ENCODE measurements at places on chromosomes 2 and 18. TPM values are rescaled to one million over a fixed set of nuclear protein-coding genes. Genes with fewer than 3 reads are reported as not detected.

DNA sequence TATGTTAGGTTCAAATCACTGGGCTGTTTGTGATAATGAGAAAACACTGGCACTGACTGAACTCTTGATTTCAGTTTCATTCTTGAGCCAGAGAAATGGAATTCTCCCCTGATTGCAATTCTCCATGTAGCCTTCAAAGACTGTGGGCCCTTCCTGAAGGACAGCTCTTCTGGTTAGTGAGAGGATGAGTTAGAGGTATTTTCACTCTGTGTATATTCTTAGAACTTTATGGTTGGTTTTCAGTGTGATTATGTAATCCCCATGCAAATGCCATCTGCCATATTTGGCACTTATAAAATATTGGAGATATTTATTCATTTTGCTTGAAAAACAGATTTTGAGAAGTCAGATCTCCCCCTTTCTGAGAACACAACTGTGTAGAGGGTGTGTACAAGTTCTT, 323.7 kb downstream of the SLC4A3 start:
- H3K27ac ChIP-seq, result no peak overlapping the region
- DNase-seq, result no peak
- no peaks in the 10 kb centered on the region for H3K36me3 ChIP-seq
- no peaks in the 10 kb centered on the region for H3K27me3 ChIP-seq

GRCh38 chr18:74196220-74197119, 48.1 kb downstream of the TIMM21 start:
- peaks cover 13% of the 10 kb centered on the region for H3K27me3 ChIP-seq
- H3K4me3 ChIP-seq, result peak overlapping the region; percentile 24
- H3K27ac ChIP-seq, result no peak overlapping the region
- H3K4me1 ChIP-seq, result peaks cover 3% of the 10 kb centered on the region

DNA sequence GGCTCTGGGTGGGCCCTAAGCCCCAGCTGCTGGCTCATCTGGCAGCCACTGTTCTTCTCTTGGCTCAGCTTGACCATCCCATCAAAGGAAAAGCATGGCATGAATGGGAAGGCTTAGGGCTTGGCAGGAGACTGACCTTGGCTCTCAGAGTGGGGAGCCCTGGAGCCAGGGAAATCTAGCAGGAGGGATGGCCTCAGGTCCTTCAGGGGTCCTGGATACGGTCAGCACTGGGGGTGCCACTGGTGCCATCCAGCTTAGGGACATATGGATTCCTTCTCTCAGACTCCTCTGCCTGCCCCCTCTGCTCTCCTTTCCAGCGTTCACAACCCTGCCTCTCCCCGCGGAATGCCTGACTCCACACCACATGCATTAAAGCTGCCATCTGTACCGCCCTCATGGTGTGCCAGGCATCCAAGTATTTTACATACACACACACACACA, 165.5 kb upstream of the HAAO start:
- H3K27ac ChIP-seq, result no peak overlapping the region
- no peak overlapping the region for H3K4me3 ChIP-seq
- H3K4me1 ChIP-seq, result peaks cover 29% of the 10 kb centered on the region
- no peaks in the 10 kb centered on the region for H3K27me3 ChIP-seq
- no peak for DNase-seq

GRCh38 chr2:51903728-51904127, 871.8 kb upstream of the NRXN1 start:
- H3K4me3 ChIP-seq, result no peak overlapping the region
- no peaks in the 10 kb centered on the region for H3K36me3 ChIP-seq
- H3K4me1 ChIP-seq, result no peaks in the 10 kb centered on the region
- DNase-seq, result no peak
- H3K27ac ChIP-seq, result no peak overlapping the region

The CXCR2 gene
- not detected for total RNA-seq

The FIGN gene
- 0.90 TPM for total RNA-seq

The ASXL3 gene
- under 0.01 TPM for total RNA-seq

The NEU4 gene
- total RNA-seq, result not detected

DNA sequence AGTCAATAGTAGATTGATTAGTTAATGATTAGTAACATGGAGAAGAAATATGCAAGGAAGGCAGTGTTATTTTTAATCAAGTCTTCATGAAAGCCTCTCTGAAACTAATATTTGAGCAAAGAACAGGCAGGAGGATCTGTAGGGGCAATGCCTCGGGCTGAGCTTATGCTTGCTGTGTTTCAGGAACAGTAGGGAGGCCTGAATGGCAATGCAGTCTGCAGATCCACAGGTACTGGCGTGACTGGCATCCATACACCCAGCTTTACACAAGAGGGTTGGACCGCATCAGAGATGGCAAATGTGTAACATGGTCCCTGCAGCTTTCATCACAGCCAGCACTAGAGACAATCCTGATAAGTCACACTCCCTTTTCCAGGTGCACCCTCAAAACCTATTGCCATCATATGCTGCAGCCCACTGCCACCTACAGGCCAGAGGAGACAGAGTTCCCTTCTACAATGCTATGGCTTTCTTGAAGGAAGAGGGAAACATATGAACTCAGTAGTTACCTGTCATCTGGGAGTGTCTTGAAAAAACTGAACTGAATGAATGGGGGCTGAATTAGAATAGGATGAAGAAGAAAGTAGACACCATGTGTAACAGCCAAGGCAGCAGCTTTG, 582.4 kb upstream of the RAB6C start:
- no peaks in the 10 kb centered on the region for H3K27me3 ChIP-seq
- no peaks in the 10 kb centered on the region for H3K36me3 ChIP-seq
- no peak overlapping the region for H3K4me3 ChIP-seq
- no peaks in the 10 kb centered on the region for H3K4me1 ChIP-seq

GRCh38 chr2:12059616-12060441, 313.4 kb downstream of the LPIN1 start:
- no peak overlapping the region for H3K27ac ChIP-seq
- H3K36me3 ChIP-seq, result no peaks in the 10 kb centered on the region
- H3K4me3 ChIP-seq, result no peak overlapping the region
- DNase-seq, result peak; percentile 57
- no peaks in the 10 kb centered on the region for H3K27me3 ChIP-seq
- H3K4me1 ChIP-seq, result peaks cover 13% of the 10 kb centered on the region

GRCh38 chr2:9260464-9260918, 53.9 kb downstream of the ASAP2 start:
- H3K27me3 ChIP-seq, result no peaks in the 10 kb centered on the region
- H3K36me3 ChIP-seq, result no peaks in the 10 kb centered on the region
- H3K4me3 ChIP-seq, result no peak overlapping the region
- H3K27ac ChIP-seq, result no peak overlapping the region

- no peak overlapping the region for H3K27ac ChIP-seq
- H3K4me3 ChIP-seq, result no peak overlapping the region
- H3K27me3 ChIP-seq, result no peaks in the 10 kb centered on the region
- no peak for DNase-seq
- H3K4me1 ChIP-seq, result peaks cover 14% of the 10 kb centered on the region
- peaks cover 3% of the 10 kb centered on the region for H3K36me3 ChIP-seq
Measured at GRCh38 chr2:217353591-217353990, 493.7 kb upstream of the TNP1 start.

DNA sequence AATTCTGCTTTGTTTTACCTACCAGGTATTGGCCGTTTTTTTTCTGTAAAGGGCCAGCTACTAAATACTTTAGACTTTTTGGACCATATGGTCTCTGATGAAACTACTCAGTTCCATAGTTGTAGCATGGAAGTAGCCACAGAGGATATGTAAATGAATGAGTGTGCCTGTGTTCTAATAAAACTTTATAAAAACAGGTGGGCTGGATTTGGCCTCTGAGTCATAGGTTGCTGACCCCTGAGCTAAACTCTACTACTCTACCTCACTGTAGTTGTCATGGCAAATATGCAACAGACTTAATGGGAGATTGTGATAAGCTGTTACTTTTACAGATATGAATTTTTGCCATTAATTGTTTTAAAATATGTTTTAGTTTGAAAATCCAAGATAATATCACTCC, 19.7 kb downstream of the CLIP4 start:
- no peak overlapping the region for H3K27ac ChIP-seq
- DNase-seq, result no peak
- peaks cover 8% of the 10 kb centered on the region for H3K4me1 ChIP-seq
- peaks cover 18% of the 10 kb centered on the region for H3K36me3 ChIP-seq
- H3K27me3 ChIP-seq, result no peaks in the 10 kb centered on the region

DNA sequence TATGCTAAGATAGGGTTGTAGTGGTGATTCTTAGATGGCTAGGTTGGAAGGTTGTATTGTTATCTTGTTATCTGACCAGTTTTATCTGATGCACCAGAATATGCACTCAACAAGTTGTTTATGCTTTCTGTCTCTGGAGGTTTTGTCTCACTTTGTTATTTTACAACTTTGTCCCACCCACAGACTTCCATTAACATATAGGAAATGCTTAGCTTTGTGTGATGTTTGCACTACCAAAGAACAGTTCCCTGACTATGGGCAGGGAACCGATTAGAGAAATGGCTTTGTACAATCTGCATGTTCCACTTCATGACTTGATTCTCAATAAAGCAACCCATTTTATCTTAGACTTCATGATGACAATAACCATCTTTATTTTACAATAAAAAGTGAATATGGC, 160.6 kb upstream of the CDH20 start:
- no peaks in the 10 kb centered on the region for H3K4me1 ChIP-seq
- H3K27me3 ChIP-seq, result no peaks in the 10 kb centered on the region
- no peak overlapping the region for H3K4me3 ChIP-seq
- H3K36me3 ChIP-seq, result no peaks in the 10 kb centered on the region

The KCNF1 gene
- total RNA-seq, result 0.56 TPM

DNA sequence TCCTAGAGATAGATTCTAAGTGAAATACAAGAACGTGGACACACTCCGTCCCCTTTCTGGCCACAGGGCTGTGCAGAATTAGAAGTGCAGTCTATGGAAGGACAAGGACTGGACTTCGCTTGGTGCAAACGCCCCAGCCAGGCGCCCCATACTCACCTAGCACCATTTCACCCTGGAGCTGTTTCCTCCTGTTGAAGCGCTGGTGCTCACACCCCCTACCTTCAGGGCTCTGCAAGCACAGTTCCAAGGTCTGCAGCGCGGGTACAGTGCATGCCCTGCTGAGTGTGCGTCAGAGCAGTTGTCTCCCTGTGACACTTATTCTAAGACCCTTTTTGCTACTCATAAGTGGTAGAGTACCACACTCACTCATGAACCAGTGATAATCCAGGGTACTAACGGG, 3.0 kb downstream of the HPCAL1 start:
- no peaks in the 10 kb centered on the region for H3K36me3 ChIP-seq
- no peak overlapping the region for H3K27ac ChIP-seq
- no peak for DNase-seq

The ATOH8 gene
- total RNA-seq, result 7.9 TPM

The SERPINB10 gene
- not detected for total RNA-seq

The PSD4 gene
- total RNA-seq, result 0.36 TPM

DNA sequence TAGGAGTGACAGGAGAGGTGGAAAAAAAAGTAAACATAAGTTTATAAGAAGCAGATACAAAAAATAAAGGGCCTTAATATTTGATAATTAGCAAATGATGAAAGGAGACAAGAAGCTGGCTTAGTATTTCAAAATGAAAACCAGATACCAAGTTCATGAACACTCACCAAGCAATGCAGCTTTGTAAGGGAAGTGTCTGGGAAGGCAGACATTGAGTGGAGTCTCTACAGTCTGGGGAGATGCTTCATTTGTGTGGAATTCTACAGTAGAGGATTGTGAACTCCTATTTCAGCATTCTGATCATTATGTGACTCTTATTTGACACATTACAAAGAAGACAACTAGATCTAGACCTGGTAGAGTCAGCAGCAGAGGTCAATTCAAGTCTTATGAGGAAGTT, 1072.7 kb downstream of the DSC3 start:
- H3K36me3 ChIP-seq, result no peaks in the 10 kb centered on the region
- H3K27me3 ChIP-seq, result no peaks in the 10 kb centered on the region
- no peak overlapping the region for H3K27ac ChIP-seq
- no peak for DNase-seq

- H3K4me3 ChIP-seq, result no peak overlapping the region
- DNase-seq, result no peak
- peaks cover 14% of the 10 kb centered on the region for H3K4me1 ChIP-seq
- no peak overlapping the region for H3K27ac ChIP-seq
- H3K36me3 ChIP-seq, result no peaks in the 10 kb centered on the region
Measured at GRCh38 chr2:223722226-223722625, 115.2 kb downstream of the AP1S3 start.

DNA sequence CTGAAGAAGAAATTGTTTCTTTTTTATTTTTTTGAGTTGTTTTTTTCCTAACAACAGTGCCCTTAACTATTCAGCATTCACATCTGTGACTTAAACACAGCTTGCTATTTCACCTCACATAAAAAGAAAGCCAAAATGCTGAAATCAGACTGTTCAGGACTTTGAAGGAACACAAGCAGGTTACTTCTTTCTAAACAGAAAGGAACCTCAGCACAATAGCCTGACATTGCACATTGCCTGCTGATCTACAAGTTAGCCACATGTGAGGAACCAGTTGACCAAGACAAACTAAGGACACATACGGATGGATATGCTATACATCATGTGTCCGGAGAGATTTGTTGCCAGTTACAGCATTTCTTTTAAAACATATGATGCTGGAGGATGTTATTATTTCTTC, 331.1 kb downstream of the FSIP2 start:
- H3K36me3 ChIP-seq, result no peaks in the 10 kb centered on the region
- no peak overlapping the region for H3K27ac ChIP-seq
- H3K4me3 ChIP-seq, result no peak overlapping the region
- H3K4me1 ChIP-seq, result no peaks in the 10 kb centered on the region
- DNase-seq, result no peak
- H3K27me3 ChIP-seq, result no peaks in the 10 kb centered on the region

DNA sequence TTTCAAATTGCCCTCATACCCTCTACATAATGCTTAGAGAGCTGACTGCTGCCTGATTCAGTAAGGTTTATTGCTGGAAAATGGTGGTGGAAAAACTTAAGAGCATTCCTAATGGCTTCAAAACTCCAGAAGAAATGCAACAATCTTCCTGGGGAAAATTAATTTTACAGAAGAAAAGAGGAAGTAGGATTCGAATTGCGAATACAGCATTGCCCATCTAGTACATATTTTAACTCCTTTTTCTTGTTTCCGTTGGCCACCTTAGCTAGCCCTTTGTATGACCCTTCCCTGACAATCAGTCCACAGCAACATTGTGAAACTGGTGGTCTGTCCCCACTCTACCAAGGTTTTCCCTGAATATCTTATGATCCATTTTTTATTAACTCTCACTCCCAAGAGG, 224.7 kb downstream of the MTX2 start:
- no peak overlapping the region for H3K27ac ChIP-seq
- H3K36me3 ChIP-seq, result no peaks in the 10 kb centered on the region
- H3K27me3 ChIP-seq, result peaks cover 8% of the 10 kb centered on the region

DNA sequence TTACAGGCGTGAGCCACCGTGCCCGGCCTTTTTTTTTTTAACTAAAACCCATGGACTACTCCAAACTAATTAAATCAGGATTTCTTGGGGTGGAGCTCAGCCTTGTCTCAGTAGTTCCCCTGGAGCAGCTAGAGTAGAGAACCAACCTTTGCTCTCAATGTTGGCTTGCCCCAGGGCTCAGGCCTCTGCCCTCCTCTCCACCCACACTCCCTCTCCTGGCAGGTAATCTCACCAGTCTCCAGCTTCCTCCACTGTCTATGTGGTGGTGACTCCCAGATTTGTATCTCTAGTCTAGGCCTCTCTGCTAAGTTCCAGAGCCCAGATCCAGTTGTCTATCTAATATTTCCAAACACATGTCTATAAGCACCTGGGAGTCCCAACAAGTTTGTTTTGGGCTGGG, 9.6 kb upstream of the MTA3 start:
- peaks cover 11% of the 10 kb centered on the region for H3K27me3 ChIP-seq
- no peaks in the 10 kb centered on the region for H3K4me1 ChIP-seq
- H3K27ac ChIP-seq, result no peak overlapping the region
- H3K36me3 ChIP-seq, result no peaks in the 10 kb centered on the region

Data from IMR-90 (cell line).